Foreskin keratinocyte (primary cell): ENCODE measurements at places on chromosomes 12 and 14. TPM values are rescaled to one million over a fixed set of nuclear protein-coding genes. Genes with fewer than 3 reads are reported as not detected.
A peak's percentile ranks its signal among the peaks of the same experiment; 100 is the strongest.

The NPAS3 gene
- total RNA-seq: not detected in 2 replicates

The APOLD1 gene
- total RNA-seq: 0.61 and 0.63 TPM in 2 replicates

DNA sequence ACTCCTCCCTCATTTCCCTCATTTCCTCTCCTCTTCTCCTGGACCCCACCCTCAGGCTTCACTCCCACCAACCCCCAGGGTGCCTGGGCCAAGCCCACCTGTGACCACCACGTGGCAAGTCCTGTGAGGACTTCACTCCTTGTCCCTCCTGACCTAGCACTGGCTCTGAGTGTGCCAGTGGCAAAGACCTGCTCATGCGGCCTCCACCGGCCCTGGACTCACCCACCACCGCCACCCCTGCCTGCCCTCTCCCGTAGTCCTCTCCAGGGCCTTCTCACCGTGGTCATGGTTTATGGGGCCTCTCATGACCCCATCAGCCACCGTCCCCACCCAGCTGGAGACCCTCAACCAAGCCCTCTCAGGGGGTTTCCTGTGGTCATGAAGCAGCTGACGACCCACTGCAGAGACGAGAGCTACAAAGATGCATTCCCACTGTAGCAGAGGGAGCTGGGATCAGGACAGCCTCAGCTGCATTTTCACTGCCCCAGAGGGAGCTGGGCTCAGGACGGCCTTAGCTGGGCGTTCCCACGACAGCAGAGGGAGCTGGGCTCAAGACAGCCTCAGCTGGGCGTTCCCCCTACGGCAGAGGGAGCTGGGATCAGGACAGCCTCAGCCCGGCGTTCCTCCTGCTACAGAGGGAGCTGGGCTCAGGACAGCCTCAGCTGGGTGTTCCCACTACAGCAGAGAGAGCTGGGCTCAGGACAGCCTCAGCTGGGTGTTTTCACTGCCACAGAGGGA lies 3.2 kb upstream of the C14orf180 start:
- DNase-seq: no peak

DNA sequence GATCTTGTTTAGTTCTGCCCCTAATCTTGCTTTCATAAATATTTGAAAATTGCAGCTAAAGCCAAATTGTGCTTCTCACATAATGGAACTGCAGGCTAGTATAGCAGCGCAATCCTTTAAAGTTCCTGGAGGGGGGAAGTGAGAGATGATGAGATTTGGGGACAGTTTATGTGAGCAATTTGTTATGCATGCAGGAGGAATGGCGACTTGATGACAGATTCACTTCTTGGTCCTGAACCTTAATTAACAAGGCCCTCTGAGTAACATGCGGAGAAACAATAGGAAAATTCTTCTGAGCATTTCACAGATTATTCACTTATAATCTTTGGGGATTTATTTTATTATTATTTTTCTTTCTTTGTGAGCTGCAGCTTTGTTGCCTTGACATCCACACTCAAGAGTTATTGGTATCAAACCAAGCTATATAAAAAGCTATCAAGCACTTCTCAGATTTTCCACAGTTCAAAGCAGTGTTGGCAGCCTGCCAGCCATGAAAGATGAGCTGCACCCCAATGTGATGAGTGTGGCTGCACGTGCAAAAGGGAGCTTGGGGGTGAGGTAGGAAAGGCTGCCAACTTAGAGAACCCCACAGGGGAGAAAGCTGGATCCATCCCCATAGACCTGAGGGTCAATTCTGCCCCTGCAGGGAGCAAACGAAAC lies 1662.2 kb upstream of the FLRT2 start:
- no peak for DNase-seq

DNA sequence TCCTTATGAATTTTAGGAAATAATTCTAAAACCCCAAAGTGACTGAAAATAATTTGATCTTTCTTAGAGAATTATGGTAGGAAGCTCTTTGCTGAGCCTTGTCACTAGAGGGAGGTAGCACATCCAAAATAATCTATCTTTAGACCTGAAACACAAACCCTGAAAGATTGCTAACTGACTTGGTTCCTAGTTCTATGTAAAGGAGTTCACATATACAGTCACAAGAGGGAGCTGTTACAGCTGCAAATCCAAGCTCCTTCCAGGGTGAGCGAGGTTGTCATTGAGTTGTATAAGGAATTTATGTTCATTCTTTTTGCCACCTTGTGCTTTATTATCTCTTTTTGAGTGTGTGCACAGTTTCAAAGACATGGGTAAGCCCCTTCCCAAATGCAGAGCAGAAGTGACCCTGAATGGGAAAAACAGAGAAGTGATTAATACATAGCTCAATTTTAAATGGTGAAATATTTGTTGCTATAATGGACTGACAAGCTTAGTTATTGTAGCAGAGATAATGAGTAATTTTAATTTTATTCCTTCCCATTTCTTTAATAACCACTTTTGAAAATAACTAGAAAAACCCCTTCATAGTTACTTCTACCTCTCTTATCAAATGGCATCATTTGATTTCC lies 387.9 kb downstream of the DAD1 start:
- peak; percentile 65 for DNase-seq

GRCh38 chr12:103956509-103957027 lies 9.1 kb upstream of the TDG start:
- no peak for DNase-seq

DNA sequence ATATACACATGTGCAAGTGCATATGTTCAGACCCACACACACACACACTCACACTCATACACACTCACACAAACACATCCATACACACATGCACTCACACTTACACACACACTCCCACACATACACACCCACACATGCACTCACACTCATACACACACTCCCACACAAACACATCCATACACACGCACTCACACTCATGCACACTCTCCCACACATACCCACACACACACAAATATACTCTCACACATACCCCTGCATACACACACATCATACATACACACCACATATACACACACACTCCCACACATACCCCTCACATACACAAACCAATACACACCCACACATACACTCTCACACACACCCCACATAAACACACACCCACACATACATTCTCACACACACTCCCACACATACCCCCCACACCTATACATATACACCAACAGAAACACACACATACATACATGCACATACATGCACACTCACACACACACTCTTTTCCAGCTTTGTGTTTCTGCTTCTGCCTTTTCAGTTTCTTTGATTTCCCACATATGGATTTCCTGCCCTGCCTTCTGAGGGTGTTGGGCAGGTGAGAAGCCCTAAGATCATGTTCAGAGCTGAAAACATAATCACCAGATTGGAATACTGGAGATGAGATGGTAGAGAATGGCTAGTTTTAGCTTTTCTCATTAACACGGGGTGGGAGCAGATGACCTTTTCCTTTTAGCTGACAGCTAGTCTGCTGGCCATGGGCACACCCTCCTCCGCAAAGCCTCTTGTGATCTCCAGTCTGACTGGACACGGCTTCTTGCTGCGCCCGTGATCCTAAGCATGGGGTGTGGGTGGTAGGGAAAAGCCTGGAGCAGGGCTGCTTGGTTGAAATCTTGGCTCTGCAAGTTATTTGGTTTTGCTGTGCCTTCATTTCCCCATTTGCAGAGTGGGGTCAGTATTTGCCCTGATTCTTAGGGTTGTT lies 214.0 kb downstream of the CHST11 start:
- no peak for DNase-seq

DNA sequence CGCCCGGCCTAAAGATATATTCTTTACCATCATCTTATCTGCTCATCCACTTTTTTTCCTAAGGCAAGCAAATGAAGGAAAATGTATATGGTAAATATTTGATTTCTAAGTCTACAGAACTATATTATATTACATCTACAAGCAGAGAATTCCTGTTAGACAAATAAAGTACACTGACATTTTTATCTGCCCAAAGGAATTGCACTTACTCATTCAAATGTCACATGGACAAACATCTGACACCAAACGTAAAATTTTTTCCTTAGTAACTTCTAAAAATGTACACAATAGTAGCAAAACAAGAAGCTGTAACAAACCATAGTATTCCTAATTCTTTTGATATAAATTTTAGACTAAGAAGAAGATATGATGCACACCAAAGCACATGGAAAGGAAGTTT lies 51.0 kb downstream of the SPPL3 start:
- no peak for DNase-seq
